Stimulated activated CD4-positive, alpha-beta T cell treated with anti-CD3 and anti-CD28 coated beads, Interleukin-12 subunit alpha, Interleukin-12 subunit beta, amount 100 ng/mL, for 4 hours (primary cell): ENCODE measurements at places on chromosomes 7 and 10.

GRCh38 chr7:149767068-149767467 is 6.3 kb downstream of the ZNF467 start:
- DNase-seq = no peak

DNA sequence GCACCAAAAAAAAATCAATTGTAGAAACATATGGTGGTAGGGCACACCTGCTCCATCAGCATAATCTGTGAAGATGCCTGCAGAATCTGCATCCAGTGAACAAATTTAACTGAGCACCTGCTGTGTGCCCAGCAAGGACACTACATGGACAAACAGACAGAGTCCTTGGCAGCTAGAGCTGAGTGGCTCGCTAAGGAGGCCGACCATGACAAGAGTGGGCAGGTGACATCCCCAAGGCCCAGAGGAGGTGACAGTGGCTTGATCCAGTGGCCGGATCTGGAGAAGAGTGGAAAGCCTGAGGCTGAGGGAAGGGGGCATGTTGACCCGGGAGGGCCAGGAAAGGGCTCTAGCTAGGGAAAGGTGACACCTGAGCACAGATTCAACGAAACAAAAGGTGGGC is 68.1 kb downstream of the MAD1L1 start:
- no peak for DNase-seq

DNA sequence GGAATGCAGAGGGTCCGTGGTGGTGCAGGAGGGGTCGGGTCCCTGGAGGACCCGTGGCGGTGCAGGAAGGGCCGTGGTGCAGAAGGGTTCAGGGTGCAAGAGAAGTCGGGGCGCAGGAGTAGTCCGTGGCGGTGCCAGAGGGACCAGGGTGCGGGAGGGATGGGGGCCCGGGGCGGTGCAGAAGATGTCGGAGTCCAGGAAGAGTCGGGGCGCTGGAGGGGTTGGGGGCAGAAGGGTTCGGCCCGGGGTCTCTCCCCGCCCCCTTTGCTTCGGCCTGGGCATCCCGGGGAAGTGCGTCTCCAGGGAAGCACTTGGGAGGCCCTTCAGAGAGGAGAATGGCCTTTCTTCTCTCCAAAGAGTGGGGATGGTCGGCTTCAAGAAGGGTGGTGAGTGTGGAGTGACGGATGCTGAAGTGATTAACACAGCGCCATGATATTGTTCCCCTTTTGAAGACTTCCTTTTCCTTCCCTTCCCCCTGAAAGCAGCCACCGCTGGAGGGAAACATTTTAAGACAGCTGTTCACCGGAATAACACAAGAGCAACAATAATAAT is 997 bp downstream of the WDR37 start:
- no peak for DNase-seq

DNA sequence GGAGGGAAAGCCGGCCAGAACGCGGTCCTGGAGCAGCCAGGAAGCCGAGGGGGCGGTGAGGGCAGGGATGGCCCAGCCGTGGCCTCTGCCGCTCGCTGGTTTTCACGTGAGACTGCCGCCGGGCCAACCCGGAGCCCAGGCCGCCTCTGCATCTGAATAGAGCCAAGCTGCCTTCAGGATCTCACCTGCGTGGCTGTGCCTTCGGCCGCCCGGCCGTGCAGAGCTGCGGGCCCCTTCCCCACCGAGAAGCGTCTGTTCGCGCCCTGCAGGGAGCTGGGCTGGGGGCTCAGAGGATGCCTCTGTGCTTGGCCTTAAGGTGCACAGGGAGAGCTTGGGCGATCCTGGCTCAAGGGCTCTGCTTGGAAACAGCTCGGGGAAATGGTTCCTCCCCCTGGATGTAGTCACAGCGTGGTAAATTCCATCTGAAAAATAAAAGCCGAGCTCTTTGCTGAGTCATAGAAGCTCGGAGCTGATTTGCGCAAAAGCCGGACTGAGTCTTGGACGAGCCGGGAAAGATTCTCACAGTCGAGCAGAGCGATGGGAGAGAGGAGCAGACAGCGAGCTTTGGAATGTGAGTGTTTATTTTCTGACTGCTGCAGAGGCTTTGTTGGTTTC is at the start of gene JAKMIP3:
Gene JAKMIP3 (plus strand): TSS at position 456 of the 615 bp plus-strand sequence. CDS start 38,863 bp downstream, outside the sequence.
- no peak for DNase-seq

DNA sequence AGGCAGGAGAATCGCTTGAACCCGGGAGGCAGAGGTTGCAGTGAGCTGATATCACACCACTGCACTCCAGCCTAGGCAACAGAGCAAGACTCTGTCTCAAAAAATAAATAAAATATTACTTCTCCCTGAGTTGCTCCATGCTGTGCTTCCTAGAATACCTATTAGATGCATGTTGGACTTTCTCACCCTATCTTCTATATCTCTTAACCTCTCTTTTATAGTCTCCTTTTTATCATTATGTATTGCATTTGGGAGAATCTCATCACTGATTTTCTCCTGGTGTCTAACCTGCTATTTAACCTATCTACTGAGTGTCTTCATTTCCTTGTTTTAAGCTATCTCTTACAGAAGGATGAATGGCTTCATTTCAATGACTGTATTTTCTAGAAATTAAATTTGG is 32.1 kb upstream of the NANOS1 start:
- no peak for DNase-seq

DNA sequence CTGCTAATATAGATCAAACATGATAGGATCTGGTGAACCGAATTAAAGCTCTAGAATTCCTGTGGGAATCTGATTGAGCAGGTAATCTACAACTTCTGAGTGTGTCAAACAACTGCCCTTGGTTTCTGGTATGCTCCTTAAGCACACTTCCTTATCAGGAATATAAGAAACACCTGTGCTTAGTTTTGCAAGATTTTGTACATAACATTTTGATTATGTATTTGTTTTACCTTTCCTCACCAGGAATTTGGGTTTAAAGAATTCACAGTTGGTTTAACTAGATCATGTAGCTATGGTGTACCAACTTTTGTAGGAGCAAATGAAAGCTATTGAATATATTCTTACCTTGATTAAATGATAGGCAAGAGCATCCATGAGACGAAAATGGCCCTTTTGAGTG is 40.6 kb downstream of the MCU start:
- no peak for DNase-seq

- no peak for DNase-seq
These were observed 98.6 kb downstream of the SLC16A9 start for GRCh38 chr10:59611048-59611447.

GRCh38 chr7:22291977-22292376 is 65.0 kb downstream of the RAPGEF5 start:
- no peak for DNase-seq

DNA sequence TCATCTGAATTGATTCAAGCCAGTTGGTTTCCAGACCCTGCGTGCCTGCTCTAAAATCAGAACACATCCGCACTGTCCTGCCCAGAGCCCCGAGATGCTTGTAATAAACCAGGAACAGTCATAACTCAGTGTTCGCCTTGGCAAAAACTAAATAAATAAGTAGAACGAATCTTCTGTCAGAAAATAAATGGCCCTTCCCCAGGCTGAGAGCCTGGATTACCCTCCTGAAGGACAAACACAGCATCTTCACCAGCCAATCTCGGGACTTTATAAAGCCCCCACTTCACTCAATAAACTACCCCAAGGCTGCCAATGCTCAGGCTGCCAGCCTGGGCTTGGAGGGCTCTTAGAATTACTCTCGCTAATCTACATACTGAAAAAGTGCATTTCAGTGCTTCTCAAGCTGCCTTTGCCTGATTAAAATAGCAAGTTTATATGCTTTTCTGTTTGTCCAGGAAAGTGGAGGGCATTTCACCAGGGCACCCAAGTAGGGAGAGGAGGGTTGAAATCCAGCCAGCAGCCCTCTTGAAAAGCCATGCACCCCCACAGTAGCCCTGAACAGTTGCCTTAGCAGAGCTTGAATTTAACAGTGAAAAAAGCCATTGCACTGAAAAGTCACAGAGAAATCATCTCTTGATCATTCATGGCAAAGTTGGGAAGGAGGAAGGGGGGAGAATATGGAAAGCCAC is 136.6 kb downstream of the CALN1 start:
- DNase-seq = no peak

DNA sequence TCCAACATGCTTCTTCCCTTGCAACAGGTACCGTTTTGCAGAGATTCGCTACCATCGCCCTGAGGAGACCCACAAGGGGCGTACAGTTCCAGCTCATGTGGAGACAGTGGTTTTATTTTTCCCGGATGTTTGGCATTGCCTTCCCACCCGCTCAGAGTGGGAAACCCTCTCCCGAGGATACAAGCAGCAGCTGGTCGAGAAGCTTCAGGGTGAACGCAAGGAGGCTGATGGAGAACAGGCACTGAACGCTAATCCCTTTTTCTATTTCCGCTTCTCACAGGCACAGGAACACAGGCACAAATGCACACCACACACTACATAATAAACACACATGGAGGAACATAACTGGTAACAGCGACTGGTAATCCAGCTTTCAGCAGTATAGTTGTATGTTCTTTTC is 35.2 kb downstream of the CCAR1 start:
- no peak for DNase-seq

GRCh38 chr7:129898502-129899160 is 54.1 kb downstream of the UBE2H start:
- no peak for DNase-seq

DNA sequence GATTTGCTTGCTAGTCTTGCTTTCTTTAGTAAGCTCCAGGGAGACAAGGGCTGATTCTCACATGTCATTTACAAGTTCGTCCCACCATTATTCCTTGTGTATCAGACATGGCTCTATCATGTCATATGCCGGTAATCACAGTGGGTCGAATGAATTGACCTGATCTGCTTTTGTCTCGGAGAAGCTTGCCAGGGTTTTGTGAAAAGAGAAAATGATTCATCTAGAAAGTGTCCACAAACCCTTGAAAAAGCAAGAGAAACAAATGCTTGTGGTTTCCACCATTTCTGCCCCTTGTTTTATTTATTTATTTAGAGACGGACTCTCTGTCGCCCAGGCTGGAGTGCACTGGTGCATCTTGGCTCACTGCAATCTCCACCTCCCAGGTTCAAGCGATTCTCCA is 278.5 kb downstream of the TCF7L2 start:
- DNase-seq = no peak

DNA sequence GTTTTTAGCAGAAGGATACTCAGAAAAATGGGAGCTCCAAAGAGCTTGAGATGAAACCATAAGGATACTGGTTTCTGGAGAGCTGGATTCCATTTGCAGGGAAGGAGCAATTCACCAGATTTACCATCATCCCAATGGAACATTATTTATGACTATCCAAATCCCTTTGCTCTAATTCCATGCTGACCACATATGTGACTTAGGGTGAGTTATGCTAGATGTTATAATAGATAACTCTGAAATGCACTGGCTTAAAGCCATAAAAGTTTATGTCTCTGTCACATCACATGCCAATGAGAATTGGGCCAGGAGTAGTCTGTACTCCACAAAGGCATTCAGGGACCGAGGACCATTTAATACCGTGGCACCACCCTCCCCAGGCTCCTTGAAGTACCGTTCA is 185.2 kb downstream of the SKIDA1 start:
- no peak for DNase-seq

- DNase-seq = no peak
These were observed 211.4 kb downstream of the TNS3 start for GRCh38 chr7:47370461-47371042.

- no peak for DNase-seq
These were observed 32.0 kb upstream of the CFAP46 start for GRCh38 chr10:132974249-132974796.

GRCh38 chr7:28879105-28879504 is 79.0 kb downstream of the TRIL start:
- DNase-seq = no peak

DNA sequence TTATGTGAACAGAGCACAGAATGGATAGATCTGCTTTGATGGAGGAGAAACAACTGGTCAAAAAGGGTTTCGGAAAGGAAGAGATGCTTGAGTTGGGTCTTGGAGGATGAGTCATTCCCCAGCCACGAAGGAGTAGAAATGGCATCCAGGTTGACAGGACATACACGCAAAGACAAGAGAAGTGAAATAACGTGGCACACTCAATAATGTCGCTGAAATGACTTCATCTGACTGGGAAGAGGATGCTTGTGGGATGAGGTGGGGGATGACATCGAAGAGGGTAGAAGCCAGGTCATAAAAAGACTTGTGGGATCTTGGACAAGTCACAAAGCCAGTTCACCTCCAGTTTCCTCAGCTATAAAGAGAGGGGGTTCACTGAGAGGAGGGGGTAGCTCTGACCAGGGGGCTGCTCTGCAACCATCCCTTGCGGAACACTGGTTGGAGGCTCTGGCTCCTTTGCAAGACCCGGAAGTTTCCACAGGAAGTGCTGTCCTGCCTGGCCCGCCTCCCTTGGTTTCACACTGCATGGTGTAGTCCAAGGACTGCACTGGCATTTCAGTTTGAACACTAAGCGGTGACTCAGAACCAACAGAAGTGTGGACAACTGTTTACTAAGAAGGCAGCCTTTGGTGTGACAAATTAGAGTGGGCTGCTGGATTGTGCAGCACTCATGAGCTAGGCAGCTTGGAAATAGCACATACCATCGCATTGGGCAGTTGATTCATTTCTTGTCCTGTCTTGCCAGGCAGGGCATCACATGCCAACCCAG is 189.9 kb upstream of the ADO start:
- DNase-seq = no peak

DNA sequence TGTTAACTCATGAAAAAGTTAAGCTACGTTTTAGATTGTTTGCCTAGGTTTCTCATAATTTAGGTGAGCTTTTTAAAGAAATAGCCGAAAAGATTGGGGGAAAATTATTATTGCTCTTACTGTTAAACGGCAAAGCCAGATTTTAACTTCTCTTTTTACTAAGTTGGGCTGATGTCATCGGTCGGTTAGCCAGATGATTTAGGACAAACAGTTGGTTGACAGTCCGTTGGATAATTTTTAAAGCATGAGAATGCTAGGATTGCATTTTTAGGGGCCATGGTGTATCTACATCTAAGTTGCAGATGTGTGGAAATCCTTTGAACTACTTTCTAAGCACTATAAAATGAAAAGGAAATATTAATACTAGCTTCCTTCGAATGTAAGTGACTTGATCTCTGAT is 280.9 kb upstream of the AKR1E2 start:
- no peak for DNase-seq

GRCh38 chr10:74483356-74483755 is 332.3 kb downstream of the ADK start:
- DNase-seq = no peak

GRCh38 chr7:131521651-131522163 is 34.7 kb downstream of the PODXL start:
- DNase-seq = no peak

- no peak for DNase-seq
These were observed 29.6 kb downstream of the STAM start for GRCh38 chr10:17673471-17674061.

DNA sequence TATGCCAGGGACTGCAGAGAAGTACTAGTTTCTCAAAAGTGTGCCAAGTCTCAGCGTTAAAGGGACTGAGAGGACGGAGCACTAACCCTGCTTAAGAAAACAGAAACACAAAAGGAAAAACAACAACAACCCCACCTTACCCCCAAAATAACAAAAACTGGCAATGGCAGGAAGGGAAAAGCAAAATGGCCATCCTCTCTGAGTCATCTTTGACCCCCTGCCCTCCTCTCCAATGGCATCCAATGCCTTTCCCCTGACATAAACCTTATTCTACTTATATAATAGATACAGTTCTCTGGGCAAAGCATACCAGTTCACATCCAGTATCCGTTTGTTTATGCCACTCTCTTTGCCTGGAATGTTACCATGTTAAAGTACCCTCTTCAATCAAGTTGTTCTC is 1.6 kb downstream of the POLR1F start:
- no peak for DNase-seq
